ENCODE measurements at places on chromosomes 4 and X.

DNA sequence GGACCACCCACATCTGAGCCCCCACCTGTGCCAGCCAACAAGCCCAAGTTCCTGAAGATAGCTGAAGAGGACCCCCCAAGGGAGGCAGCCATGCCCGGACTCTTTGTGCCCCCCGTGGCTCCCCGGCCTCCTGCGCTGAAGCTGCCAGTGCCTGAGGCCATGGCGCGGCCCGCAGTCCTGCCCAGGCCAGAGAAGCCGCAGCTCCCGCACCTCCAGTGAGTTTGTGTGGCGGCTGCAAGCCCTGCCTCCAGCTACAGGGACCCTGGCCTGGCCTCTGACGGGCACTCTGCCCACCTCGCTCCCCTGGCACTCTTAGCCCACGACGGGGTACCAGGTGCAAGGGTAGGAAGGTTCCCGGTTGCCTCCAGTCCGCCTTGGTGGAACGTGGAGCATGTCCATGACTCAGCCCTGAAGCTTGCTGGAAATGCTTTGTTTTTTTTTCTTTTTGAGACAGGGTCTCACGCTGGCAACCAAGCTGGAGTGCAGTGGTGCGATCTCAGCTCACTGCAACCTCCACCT is 13.7 kb upstream of the ADD1 start:
- no peak for DNase-seq

DNA sequence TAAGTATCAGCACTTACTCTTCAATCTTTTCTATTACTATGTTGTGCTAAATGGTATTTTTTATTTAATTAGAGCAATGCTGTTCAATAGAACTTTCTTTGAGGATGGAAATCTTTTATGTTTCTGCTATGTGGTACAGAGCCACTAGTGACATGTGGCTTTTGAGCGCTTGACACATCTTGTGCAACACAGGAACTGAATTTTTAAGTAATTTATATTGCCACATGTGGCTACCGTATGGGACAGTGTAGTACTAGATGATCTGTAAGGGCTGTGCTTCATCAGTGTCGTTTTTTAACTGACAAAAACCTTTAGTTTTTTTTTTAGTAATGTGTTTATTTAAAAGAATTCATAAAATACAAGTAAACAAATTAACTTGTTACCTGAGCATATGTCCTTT is 22.4 kb downstream of the HPRT1 start:
- DNase-seq = no peak

GRCh38 chr4:174523025-174523693 is 871 bp upstream of the HPGD start:
- no peak for DNase-seq

GRCh38 chrX:49192722-49193328 is 6.7 kb upstream of the PRICKLE3 start:
- peak; percentile 28 for DNase-seq

- no peak for DNase-seq
These were observed 136.2 kb downstream of the PPP3CA start for GRCh38 chr4:101211146-101211553.

DNA sequence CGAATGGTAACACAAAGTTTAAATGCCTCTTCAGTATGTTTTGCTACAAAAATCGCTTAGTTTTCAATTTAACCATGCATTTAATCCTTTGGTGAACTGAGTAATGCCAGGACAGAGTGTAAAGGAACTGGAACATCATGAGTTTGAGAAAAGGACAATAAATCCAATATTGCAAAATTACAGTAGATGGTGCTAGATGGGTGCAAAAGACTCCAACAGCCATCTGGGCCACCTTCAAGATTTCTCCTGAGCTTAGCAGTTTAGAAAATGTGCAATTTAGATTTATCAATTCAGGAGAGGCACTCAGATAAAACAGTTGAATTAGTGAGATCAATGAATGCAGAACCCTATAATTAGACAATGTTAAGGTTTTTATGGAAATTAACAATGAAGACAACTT is 33.2 kb upstream of the MID1IP1 start:
- DNase-seq = no peak

- no peak for DNase-seq
These were observed 511.9 kb downstream of the MID1IP1 start for GRCh38 chrX:39313146-39313545.

DNA sequence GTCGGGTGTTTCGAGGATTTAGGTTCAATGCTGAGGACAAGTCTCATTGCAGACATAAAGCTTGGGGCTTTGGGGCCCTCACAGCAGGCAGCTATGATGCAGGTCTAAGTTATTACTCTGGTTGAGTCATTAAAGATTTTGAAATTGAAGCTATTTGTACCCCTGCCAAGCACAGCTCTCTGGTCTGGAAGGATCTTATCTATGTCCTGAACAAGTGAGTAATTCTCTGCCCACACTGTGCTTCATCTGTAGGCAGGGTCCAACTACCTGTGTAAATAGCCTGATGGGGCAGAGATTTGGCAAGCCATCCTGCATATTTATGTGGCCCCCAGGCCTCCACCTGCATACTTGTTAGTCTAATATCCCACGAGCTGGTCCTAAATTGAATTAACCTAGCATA is 41.4 kb upstream of the MAGEA4 start:
- no peak for DNase-seq

DNA sequence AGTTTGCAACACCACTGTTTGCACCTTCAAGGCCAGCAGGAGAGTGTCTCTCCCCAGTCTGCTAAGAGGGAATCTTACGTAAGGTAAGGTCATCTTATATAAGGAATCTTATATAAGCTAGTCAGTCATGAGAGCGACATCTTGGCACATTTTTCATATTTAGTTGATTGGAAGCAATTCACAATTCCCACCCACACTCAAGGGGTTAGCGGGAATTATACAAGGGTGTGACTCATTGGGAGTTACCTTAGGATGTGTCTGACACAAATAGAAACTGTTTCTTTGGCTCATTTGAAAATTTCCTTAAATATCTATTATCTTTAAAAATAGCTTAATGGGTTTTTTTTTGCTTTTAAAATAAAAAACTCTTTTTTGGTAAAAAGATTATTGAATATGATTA is 62.1 kb upstream of the GRPR start:
- no peak for DNase-seq

DNA sequence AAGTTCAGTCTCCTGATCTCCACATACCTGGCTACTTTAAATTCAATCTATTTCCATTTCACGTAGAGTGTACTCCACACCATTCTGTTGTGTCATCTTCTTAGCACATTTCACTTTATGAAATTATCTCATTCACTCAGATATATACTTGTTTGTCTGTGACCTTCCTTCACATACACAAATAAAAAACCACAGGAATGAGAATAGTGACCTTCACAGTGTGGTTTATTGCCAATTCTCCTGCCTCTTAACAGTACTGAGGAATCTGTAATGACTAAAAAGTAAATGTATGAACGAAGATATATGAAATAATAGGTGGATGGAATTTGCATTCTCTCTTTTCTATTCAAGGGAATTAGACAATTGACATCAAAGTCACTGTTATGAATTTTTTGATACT is 183.9 kb upstream of the PCDH7 start:
- no peak for DNase-seq

DNA sequence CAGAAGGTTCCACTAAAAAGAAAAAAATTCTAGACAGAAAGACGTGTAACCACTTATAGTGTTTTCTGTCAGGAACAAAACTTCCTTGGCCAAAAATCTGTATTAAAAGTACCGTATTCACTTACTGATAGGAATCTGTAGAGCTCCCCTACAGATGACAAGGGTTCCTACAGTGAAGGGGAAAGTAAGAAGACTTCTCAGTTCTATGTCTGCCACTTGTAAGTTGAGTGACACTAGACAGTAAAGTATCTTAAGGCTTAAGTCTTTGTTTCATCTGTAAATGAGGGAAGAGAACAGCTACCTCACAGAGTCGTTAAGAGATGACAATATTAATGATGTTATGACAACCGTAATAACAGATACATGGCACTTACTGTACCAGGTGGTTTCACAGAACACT is 3.3 kb downstream of the COQ2 start:
- no peak for DNase-seq

- no peak for DNase-seq
These were observed 163.2 kb downstream of the HHIP start for GRCh38 chr4:144809056-144809640.

GRCh38 chr4:821181-821591 is 4.7 kb downstream of the CPLX1 start:
- no peak for DNase-seq

DNA sequence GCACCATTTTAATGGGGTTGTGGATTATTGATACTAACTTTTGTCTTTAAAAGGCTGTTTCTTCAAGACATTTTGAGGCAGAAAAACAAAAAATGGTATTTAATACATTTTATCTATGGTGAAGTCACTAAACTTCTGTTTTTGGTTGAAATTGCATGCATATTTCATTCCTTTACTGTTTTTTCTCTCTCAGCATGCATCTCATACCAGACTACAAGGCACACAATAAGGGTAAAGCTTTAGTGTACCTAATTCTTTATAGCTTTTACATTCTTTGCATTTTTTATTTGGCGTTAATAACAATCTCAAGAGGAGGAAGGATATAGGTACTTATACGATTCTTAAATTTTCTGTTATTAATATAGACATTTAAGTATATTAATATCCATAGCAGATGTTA is 151.0 kb upstream of the DKK2 start:
- DNase-seq = no peak

DNA sequence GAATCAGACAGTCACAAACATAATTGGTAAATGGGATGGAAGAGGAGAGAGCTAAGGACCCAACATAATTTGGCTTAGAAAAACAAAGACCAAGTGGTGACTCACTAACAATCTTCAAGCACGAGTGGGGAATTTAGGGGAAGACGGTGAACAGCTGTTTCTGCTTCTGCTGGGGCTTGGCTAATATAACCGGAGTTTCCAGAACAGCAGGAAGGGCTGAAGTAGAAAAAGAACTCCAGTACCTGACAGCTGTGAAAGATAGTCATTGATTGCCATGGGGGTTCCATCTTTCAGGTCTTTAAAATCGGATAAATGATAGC is 290.9 kb upstream of the LDB2 start:
- DNase-seq = no peak

- peak; percentile 38 for DNase-seq
These were observed 215.2 kb upstream of the PSAPL1 start for GRCh38 chr4:7649741-7650531.

DNA sequence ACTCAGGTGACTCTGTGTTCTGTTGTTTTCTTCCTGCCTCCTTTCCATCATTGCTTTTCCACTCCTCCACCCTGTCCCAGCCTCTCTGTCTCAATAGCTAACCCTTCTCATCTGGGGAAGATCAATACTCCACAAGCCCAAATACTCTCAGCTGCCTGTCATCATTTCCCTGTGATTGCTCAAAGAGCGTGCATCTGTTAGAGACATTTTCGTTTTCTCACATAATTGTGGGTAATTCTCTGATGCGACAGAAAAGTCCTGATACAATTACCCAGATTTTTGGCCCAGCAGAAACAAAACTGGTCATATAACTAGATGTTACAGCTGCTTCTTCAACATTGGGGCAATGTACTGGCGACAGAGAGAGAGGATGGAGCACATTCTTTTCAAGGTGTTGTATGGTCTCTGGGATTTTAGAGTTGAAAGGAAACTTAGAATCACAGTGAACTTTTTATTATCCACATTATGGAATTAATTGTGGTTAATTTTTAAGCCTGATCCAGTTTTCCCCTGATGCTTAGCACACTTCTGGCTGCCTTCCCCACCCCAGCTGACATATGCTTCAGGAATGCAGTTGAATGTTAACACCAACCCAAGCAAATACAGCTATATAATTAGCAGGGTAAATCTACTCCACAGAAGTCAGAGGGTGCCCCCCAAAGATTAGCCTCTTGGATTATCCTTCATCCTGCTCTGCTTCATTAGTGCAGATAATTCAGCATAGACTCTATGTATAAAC is 171.4 kb upstream of the ANXA3 start:
- DNase-seq = no peak

GRCh38 chrX:82775426-82775825 is 732.7 kb upstream of the POU3F4 start:
- DNase-seq = no peak

GRCh38 chr4:113639326-113639725 is 122.2 kb downstream of the CAMK2D start:
- no peak for DNase-seq

DNA sequence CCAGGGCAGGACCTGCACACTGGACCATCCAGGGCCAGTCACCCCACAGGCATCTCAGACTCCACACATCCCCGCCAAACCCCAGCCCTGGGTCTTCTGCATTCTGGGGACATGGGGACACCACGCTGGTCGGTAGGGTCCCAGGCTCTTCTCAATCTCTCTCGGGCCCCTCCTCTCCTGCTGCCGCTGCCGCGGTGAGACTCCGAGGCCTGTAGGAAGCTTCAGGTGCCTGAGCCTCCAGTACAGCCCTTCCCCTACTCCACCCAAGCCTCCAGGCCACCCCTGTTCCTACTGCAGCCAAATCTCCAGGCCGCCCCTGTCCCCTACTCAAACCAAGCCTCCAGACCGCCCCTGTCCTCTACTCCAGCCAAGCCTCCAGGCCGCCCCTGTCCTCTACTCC is 5.5 kb upstream of the ASMT start:
- DNase-seq = no peak

GRCh38 chr4:71855944-71856343 is 72.1 kb upstream of the GC start:
- no peak for DNase-seq

- DNase-seq = no peak
These were observed 593.7 kb upstream of the BOD1L1 start for GRCh38 chr4:14221176-14221575.

DNA sequence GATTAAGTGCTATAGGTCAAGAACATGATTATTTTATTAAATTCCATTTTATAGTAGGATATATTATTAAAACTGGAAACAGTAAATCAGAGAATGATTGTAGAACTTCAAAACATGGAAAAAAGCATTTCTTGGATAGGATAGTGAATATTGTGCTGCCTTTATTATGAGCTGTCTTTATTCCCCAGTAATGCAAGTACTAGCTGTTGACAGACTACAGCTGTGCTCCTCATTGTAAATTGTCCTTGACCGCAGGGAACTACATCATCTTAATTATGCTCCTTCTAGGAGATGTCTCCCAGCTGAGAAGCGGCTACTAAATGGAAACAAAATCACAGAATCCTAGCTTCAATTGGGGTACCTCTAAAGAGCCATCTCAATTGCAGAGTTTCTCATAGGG is 1457.2 kb upstream of the PCDH7 start:
- DNase-seq = no peak

- DNase-seq = no peak
These were observed 228.1 kb upstream of the PPARGC1A start for GRCh38 chr4:24117975-24118374.

- no peak for DNase-seq
These were observed 31.8 kb downstream of the STAG2 start for GRCh38 chrX:123993326-123993725.
